Activated CD8-positive, alpha-beta memory T cell treated with anti-CD3 and anti-CD28 coated beads, Interleukin-2, amount 50 U/mL, for 48 hours (primary cell): ENCODE measurements at places on chromosomes 5 and 9.

DNA sequence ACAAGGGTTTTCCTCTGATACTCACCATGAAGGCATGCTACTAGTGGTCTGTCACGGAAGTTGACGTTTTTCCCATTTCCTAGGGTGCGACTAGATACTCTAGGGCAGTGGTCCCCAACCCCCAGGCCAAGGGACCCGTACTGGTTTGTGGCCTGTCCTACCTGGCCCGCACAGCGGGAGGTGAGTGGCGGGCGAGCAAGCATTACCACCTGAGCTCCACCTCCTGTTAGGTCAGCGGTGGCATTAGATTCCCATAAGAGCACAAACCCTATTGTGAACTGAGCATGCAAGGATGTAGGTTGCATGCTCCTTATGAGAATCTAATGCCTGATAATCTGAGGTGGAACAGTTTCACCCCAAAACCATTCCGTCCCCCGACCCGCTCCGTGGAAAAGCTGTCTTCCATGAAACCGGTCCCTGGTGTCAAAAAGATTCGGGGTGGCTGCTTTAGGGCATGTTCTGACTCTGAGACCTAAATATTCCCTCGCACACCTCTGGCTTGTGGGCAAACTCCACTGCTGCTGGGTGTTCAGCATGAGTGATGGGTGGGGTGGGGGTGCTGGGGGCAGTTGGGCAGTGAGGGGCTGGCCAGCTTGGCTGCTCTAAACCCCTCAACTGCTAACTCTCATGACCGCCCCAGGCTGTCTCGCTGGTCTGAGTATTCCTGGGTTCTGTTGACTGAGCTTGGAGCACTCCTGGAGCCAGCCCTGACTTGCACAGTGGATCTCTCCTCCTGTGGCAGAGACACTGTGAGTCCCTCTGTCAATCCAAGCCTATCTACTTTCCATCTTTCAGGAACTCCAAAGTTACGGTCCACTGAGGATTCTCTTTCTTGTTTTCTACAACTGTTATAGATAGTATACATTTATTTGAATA is 78.3 kb upstream of the NEK6 start:
- no peak for DNase-seq

DNA sequence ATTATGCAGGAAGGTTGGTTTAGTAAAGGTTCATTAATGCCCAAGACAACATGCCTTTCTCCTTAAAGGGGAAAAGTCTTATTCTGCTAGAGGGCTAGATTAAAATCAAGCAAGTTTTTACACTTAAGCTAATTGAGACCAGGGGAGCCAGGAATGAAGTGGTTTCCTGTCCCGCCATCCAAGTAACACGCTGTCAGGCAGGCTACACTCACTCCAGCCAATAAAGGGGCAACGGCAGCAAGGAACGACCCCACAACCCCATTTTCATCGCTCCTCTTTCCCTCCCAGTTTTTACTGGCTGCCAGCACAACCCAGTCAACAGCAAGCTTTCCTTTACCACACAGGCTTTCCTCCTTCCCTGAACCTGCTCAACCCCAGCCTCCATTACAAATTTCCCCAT is 225.1 kb downstream of the DCP2 start:
- DNase-seq = no peak

DNA sequence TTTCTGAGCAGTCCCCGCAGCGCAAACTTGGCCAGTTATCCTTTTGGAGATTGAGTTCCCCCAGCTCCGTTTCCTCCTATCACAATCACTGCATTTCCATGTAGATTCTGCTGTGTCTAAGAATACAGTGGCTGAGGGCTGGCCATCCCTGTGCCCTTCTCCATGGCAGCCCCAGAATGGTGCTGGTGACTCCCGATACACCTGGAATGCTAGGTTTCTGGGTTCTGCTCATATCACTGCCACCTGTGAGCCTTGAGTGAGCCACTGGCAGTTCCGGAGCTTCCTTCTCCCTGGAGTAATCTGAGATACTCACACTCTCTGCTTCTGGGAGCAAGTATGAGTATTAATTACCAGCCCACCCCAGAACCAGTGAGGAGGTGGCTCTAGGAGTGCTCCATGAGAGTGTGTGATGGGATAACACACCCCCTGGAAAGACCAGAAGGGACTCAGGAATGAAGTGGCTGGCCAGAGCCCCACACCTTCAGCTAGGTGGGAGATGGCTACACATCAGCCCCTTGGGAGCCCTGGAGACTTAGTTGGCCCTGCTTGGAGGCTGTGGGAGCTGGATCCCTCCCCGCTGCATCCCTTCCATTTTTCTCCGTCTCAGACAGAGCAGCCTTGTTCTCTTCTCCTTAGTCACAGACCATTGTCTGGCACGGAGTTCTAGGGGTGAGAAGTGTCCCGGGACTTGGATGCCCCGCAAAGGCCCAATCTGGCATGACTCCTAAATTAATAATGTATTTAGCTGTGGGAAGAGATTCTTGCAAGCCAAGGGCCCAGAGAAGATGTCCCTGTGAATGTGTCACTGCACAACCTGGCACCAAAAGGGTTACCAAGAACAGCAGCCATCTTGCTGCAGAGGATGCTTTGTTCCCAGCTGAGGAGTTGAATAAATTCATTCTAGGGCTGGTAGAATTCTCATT is 4.9 kb downstream of the PCDHGC5 start:
- no peak for DNase-seq

- DNase-seq = peak; percentile 79
Measured at GRCh38 chr9:122051351-122052321, 41.5 kb downstream of the TTLL11 start.

- DNase-seq = no peak
Measured at GRCh38 chr5:124660229-124661093, 86.0 kb downstream of the ZNF608 start.

DNA sequence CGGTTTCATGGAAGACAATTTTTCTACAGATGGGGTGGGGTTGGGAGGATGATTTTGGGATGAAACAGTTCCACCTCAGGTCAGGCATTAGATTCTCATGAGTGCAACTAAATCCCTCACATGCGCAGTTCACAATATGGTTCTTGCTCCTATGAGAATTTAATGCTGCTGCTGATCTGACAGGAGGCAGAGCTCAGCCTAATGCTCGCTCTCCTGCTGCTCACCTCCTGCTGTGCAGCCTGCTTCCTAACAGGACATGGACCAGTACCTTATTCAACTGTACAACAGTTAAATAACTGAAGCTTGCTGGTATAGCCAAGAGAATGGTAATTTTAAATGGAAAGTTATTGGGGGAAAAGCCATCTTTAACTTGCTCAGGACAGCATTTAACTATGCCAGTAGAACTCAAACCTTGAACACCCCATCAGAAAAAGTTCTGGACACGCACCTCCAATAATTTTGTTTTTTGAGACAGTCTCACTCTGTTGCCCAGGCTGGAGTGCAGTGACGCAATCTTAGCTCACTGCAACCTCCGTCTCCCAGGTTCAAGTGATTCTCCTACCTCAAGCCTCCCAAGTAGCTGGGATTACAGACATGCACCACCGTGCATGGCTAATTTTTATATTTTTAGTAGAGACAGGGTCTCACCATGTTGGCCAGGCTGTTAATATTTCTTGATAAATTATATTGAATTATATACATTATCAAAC is 27.7 kb downstream of the HMGCR start:
- DNase-seq = no peak

GRCh38 chr5:96816411-96816939 is 8.7 kb upstream of the ERAP1 start:
- no peak for DNase-seq

- DNase-seq = no peak
Measured at GRCh38 chr9:128148509-128149000, 698 bp upstream of the LCN2 start.

- no peak for DNase-seq
Measured at GRCh38 chr9:89309608-89310474, 1.2 kb upstream of the CKS2 start.

DNA sequence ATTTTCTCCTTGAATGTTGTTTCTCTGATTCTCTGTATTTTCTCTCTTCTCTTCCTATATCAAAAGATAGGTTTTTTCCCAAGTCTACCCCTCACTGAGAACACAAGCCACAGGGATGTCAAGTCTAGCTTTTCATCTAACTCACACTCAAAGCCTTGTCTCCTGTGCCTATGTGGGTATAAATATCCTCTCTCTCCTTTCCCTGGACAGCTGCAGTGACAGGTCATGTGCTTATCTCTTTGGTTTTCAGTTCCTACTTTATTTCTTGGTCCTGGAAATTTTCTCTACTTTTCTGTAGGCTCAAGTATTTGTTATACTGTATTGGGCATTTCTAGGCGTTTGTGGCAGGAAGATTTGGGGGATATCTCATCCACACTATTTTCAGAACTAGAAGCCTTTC is 182.4 kb upstream of the MVB12B start:
- no peak for DNase-seq

DNA sequence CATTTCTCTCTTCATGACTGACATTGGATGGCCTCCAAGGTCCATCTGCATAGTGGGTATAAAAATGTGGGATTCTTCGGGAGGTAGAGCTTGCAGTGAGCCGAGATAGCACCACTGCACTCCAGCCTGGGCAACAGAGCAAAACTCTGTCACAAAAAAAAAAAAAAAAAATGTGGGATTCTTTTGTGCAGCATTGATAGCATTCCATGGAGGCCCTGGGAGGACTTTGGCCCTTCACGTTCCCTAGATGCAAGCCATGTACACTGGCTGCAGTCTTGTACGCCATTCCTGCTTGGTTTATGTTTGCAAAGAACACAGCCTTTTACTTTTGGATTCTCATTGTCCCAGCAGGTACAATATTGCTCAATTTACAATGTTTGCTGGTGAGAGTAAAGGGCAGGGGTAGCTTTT is 157.8 kb downstream of the SLCO4C1 start:
- DNase-seq = no peak

DNA sequence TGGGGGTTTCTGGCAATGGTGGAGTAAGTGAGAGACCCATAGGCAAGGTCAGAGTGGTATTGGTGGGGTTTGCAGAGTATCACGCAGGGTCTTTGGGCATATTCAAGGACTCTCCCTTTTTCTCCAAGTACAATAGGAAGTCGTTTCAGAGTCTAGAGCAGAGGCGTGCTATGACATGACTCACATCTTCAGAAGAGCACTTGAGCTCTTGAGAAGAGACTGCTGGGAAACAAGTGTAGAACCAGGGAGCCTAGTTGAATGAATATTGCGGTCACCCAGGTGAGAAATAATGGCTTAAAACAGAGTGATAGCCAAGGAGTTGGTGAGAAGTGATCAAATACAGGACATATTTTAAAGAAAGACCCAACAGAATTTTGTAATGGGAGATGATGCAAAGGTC is 813.4 kb downstream of the TLE1 start:
- no peak for DNase-seq

GRCh38 chr9:114898741-114899140 is 31.6 kb downstream of the TNFSF8 start:
- peak; percentile 72 for DNase-seq

DNA sequence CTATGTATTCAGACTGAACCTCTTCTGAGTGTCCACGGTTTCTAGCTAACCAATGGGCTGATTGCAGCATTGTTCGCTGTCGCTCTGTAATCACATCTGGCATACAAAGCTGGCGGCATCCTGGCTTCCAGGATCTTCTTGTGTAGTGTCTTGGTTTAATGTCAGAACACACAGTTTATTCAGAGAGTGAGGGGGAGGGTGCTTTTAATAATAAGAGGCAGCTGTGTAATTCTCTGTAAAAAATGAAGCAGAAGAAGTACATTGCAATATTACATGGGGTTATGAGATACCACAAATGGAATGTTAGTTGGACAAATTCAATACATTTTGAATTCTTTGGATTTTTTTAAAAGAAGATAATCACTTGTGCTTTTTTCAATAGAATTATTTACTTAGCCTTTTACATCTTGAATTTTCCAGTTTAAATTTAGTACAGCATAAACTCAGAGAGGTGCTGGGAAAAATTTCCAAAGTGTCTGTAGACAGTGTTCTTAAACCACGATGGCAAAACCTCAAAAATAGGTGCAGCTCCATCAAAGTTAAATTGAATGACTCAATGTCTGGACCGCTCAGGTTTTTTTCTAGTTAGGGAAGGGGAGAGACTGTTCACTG is 206.0 kb downstream of the PCSK1 start:
- DNase-seq = no peak

DNA sequence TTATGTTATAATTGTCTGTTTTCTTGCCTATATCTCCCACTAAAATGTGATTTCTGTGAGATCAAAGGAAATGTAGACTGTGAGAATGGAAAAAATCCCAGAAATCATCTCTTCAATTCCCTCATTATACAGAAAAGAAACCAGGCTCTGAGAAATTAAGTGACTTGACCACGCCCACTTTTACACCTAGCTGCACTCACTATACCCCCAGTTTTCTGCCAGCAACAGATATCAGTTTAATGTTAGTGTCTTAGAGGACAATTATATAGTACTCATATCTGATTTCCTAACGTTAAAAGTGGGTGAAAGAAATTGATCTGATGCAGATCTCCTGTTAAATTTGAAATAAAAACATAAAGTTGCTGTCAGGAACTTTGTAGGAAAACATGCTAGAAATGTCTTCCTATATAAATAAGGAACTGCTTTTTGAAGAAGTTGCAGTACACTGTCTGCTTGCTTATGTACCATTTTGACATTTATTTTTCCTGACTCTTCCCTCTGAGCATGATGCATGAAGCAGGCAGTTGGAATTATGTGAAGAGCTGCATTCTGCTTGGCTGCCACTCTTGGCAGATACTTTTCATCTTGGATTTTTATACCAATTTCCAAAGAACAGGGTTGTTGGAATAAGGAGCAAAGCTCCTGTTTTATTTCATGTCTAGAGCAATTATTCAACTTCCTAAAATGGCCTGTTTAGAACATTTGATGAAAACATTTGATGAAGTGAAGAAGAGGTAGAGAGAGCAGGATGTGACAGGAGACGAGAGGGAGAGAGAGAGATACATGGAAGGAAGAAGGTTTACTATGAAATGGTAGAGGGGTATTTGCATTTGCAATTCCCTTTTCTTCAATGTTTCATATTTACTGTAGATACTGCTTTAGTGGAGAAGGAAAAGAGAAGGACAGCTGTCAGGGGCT is 57.3 kb upstream of the RICTOR start:
- no peak for DNase-seq

GRCh38 chr5:59317023-59317773 is 576.3 kb downstream of the PDE4D start:
- DNase-seq = no peak

- no peak for DNase-seq
Measured at GRCh38 chr9:90727488-90727887, 74.1 kb upstream of the SYK start.

DNA sequence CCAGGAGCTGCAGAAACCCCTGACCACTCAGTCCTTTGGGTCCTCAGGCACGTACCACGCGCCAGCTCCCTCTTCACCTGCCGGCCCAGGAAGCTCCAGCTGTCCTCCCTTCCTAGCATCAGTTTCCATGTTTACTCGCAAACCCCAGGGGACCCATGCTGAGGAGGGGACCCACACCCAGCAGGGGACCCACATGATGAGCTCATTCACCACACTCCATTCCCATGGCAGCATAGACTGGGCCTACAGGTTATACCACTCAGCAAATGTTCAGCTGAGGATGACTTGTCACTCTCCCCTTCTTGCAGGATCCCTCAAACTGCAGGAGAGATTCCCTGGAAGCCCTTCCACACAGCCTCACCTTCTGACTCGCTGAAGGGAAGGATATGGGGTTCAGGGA is 73.5 kb upstream of the GALNT10 start:
- DNase-seq = no peak

DNA sequence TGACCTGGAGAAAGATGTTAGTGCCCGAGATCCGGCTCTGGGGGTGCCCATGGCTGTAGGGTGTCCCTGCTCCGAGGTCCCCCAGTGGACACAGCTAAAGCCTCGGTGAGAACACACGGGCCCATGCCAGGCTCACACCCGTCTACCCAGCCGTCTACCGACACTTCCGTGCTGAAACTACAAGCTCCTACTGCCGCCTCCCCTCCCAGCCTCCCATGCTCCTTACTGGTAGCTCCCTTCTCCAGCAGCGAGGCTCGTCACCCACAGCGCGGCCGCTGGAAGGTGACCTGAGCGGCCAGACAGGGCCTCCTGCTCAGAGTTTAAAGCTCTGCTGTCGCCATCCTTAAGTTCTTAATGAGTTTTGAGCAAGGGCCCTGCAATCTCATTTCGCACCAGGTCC is 33.2 kb upstream of the CLPTM1L start:
- DNase-seq = no peak
